ENCODE measurements at places on chromosomes 2 and 18.
A peak's percentile ranks its signal among the peaks of the same experiment; 100 is the strongest.

- DNase-seq, result no peak
Observed at GRCh38 chr2:233267516-233268245, 16.2 kb downstream of the ATG16L1 start.

DNA sequence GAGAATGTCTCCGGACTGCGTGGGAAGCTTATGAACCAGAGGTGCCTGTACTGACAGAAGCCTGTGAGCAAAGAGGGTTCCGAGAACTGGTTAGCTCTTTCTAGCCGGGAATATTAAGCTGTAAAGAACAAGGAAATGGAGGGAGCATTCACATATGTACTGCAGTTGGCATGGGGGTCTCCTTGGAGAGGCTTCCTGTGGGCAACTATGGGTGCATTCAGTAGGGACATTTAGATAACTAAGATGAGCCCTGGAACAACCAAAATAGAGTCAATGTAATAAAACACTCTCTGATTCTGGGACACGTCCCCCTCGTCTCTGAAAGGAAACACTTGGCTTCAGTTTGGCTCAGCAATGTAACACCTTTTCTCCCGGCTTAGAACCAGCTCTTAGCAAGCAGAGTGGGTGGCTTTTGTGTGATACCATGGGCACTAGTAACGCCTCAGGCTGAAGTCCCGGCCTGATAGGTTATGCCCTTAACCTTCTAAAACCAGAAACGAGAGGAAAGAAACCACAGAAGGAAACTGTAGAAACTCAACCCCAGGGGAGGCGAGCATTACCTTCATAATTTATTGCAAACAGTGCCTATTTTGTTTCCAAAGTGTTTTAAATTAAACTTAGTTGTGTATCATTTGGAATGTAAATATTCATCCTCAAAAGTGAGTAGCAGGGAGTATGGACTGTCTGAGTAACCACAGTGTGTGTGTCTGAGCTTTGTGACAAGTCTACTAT is 48.8 kb upstream of the LPIN2 start:
- DNase-seq, result no peak

DNA sequence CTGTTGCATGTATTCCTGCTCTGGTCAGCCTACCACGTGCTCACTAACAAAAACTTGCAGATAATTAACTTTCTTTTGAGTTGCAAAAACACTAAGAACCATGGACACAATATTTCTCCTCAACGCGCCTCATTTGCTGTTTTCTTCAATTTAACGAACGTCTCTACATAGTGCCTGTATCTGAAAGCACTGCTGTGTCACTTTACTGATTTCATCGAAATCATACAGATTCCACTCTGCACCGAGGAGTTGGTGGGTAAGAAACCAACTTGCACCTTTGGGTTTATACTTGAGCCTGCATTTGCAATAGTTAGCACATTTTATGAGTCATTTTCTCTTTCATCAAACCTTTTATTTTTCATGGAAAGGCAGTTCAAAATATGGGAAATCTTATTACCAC is 145.8 kb downstream of the DCDC2C start:
- no peak for DNase-seq

DNA sequence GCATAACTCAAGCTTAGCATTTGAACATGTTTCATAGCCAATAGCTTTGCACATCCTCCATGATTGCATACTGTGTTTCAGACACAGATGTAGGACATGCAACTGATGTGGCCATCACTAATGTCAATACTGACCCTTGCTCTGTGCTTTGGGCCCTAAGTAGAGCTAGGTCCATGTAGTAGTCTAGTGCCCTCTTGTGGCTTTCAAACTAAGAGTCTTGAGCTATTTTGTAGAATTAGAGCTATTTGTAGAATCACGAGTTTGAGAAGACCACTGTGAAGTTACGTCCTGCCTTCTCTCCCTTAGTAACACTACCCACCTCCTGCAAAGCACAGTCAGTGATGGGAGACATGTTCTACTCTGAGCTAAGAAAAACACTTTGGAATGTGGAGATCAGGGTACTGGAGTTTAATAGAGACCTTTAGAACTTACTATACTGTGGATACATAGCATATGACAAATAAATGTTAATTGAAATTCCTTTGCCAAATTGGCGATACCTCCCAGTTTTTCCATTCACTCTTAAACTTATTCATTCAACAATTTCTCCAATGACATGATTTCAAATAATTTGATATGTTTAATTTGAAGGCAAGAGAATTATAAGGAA is 306.5 kb upstream of the TNP1 start:
- DNase-seq, result no peak

GRCh38 chr2:207434306-207434705 is 95.5 kb upstream of the CREB1 start:
- DNase-seq, result no peak

DNA sequence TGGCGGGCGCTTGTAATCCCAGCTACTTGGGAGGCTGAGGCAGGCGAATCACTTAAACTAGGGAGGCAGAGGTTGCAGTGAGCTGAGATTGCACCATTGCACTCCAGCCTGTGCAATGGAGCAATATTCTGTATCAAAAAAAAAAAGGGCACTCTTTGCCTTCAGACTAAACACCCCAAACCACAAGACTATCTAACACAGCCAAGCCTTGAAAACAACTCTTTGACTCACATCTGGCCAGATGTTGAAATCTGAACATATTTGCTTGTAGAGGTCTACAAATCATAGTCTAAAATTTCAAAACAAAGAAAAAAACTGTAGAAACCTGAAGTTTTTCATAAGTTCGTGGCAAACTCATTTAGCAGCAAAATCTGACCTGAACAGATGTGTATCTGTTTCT is 94.9 kb downstream of the FAM161A start:
- DNase-seq, result no peak

DNA sequence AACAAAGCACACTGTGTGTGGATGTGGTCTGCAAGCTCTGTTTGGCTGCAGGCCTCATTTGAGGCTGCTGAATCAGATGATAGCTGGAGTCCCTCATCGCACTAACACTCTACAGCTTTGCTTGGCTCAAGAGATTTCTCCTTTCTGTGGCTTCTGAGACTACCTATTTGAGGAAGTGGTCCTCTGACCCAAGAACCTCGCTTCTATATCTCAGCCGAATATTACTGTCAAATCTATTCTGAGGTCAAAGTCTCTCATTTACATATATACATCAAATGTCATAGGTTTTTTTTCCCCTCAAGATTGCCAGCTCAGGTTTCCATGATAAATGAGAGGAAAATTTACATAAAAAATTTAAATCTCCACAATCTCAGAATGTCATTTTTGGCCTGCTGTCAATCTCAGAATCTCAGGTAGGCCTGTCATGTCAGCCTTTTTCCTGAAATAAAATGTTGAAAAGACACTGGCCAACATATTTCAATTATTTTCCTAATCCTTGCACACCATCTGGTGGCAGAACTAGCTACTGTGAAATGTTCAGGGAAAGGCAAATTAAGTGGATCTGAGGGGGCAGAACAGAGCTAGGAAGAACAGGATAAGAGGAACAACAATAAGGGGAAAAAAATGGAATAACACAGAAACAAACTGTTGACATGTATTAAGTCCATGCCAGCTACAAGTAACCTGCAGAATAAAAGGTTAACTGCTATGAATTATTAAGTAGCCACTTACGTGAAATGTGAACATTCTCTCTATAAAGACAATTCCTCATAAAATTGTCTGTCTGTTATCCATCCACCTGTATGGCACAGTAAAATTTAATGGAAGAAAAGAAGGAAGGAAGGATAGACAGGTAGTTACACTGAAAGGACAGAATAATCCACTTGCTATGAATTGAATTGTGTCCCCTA is 39.3 kb downstream of the AP1S3 start:
- peak; percentile 17 for DNase-seq

GRCh38 chr2:113180131-113180946 is 6.6 kb downstream of the PSD4 start:
- DNase-seq, result no peak

GRCh38 chr18:10121786-10122515 is 208.1 kb downstream of the VAPA start:
- DNase-seq, result no peak

GRCh38 chr2:16293398-16293797 is 353.0 kb downstream of the MYCN start:
- DNase-seq, result no peak

- no peak for DNase-seq
Observed at GRCh38 chr2:36807223-36807886, 110.8 kb downstream of the VIT start.

DNA sequence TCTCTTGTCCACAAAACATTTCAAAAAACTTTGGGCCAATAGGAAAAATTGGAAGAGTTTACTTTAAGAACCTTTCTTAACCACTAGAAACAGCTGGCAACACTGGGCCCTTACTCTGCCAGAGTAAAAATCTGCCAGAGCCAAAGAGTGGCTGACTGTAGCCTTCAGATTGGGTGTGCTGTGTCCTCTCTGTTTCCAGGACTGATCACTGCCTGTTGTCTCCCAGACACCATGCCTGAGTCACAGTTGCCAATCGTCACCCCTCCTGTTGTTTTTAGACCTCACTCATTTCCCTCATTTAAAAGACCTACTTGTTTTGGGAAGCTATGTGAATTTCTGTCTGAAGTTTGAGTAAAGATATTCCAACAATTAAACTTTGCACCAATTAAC is 159.1 kb downstream of the PPP1R1C start:
- no peak for DNase-seq

- no peak for DNase-seq
Observed at GRCh38 chr2:133787207-133787606, 218.9 kb upstream of the NCKAP5 start.

DNA sequence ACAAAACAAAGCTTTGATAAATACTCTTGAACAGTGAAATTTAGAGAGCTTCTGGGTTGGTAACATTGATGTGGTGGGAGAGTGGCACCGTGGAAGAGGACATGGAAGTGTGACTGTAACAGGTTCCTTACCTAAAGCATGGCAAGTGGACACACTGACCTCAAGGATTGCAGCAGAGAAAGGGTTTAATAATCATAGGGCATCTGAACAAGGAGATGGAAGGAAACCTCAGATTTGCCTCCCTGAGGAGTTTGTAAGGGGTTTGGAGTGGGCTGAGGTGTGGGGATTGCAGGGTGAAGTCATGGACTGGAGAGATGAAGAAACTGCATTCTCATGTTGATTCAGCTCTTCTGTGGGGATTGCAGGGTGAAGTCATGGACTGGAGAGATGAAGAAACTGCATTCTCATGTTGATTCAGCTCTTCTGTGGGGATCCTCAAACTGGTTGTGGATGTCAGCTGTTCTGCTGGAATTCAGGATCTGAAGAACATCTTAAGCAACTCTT is 83.8 kb upstream of the TLK1 start:
- DNase-seq, result no peak

GRCh38 chr2:227846831-227847230 is 24.6 kb upstream of the DAW1 start:
- DNase-seq, result no peak

DNA sequence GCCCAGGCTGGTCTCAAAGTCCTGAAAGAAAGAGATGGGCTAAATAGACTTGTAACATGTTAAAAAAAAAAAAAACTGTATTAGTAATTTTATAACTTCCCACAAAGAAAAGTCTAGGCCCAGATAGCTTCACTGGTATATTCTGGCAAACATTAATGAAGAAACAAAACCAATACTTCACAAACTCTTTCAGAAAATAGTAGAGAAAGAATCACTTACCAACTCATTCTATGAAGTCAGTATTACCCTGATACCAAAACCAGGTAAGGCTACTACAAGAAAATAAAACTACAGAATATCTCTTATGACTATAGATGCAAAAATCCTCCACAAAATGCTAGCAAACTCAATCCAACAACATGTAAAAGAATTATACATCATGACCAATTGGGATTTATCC is 59.9 kb upstream of the ODC1 start:
- no peak for DNase-seq

- no peak for DNase-seq
Observed at GRCh38 chr2:65992198-65992554, 442.7 kb upstream of the MEIS1 start.

- DNase-seq, result no peak
Observed at GRCh38 chr18:23721696-23722480, 32.6 kb downstream of the LAMA3 start.

- DNase-seq, result no peak
Observed at GRCh38 chr2:213164263-213164662, 12.9 kb upstream of the IKZF2 start.

DNA sequence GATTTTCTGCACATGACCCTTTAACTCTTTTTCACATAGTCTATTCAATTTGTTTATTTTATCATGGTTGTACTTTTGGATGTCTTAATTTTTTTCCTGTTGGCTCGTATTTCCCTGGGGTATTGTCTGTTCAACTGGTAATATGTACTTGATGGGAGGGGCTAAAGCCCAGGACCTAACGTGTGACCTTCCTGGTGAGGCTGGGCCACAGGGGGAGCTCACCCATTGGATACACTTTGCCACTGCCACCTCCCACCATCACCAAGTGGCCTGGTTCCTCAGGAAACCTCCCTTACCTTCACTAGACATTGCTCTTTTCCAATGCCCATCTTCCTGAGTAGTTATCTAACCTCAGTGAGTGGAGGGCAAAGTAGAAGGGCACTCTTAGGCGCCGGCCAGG is 143.9 kb upstream of the LTBP1 start:
- DNase-seq, result no peak

DNA sequence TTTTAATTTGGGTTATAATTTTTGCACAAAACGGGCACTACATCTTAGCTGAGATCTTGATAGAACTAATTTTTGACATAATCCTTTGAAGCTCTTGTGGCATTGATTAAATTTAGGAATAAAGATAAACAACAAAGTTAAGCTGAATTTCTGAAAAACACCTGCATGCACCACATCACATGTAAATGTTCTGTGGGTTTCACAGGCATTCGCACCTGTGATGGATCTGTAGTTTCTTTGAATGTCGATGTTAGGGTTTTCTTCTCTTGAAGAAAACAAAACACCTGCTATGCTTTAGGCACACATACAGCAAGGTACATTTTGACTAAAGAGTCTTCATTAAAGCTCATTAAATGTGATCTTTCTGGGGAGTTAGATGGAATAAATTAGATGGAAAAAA is 60.3 kb downstream of the RPIA start:
- DNase-seq, result no peak

- no peak for DNase-seq
Observed at GRCh38 chr18:45340884-45341283, 274.4 kb upstream of the SLC14A2 start.

DNA sequence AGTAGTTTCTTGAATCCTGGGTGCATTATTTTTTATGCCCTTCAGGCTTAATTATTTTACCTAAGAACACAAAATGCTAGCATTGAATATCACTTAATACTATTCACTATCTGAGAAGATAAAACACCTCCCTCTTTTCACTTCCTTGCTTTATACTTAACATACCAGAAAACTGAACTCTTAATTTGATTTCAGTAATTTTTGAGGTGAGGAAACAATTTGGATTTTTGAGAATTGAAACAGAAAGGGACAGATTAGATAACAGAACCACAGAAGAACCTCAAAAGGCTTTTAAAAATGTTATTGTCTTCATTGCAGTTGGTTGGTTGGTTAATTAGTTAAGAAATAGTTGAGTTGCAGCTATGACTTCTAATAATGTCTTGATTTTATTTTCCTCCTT is 69.5 kb downstream of the GPD2 start:
- DNase-seq, result no peak

All from C1 segment of cervical spinal cord (tissue), 14 donors.